ENCODE measurements at places on chromosomes 12 and 14. TPM values are rescaled to one million over a fixed set of nuclear protein-coding genes. Genes with fewer than 3 reads are reported as not detected.
A peak's percentile ranks its signal among the peaks of the same experiment; 100 is the strongest.

ADSS1 gene
- total RNA-seq = 9.3 TPM

- peak; percentile 6 for DNase-seq
These were observed 927.5 kb downstream of the SLC6A15 start for GRCh38 chr12:83985084-83985483.

CCDC197 gene
- total RNA-seq = not detected

DNA sequence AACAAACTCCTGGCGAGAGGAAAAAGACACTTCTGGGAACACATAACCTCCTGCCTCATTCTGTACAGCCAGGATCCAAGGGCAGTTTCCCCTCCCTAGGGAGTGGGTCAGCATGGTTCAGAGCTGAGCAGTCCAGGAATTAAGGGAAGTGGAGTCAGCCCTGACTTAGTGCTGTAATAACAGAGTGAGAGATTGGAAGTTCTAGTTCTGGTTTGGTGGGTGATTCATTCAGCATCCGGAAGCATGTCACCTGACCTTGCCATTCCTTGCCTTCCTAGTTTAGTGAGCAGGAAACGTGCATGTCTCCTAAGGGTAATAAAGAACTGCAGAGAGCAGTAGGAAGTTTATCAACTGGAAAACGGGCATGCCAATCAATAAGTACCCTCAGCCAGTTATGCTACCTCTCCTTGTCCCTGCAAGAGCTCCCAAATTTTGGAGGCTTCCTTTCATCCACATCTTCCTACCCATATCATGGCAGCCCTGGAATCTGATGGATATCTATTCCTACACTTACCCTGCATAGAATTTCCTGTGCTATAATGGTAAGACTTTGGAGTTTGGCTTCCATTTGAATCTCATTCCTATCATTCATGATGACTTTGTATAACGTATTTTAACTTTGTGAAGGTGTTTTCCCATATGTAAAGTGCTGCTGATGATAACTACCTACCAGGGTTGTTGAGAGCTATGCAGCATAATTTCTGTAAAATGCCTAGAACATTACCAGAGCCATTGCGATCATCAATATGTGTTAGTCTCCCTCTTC, 28.5 kb upstream of the MAGOHB start:
- no peak for DNase-seq

GRCh38 chr12:117774941-117775775, 193.6 kb downstream of the KSR2 start:
- DNase-seq = no peak

GRCh38 chr12:89768586-89769482, 60.2 kb upstream of the ATP2B1 start:
- no peak for DNase-seq

DNA sequence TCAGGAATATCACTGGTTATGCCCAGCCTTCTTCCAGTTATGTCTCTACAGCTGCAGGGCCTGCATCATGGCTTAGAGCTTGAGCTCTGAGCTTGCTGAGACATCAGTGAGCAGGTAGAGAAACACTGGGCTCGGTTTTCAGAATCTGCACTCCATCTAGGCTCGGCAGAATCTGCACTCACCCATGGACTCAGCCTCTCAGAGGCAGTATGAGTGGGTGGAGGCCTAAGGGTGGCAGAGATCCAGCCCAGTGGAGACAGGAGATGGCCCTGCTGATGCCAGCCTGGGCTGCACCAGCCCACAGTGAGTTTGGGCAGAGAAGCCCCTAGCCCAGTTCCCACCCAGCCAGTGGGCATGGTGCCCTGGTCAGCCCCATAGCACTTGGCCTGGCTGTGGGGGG, 12.8 kb downstream of the KRT80 start:
- no peak for DNase-seq

- peak; percentile 69 for DNase-seq
These were observed 110.1 kb upstream of the TMEM132D start for GRCh38 chr12:130013771-130014484.

GRCh38 chr12:128968668-128969067, 115.4 kb downstream of the GLT1D1 start:
- DNase-seq = no peak

All from lung (tissue), 17 donors.